Prostate gland (tissue), 2 donors: ENCODE measurements at places on chromosomes 2 and 18. TPM values are rescaled to one million over a fixed set of nuclear protein-coding genes. Genes with fewer than 3 reads are reported as not detected.

IL36A gene
- total RNA-seq = not detected

RPRM gene
- 4.9 TPM for total RNA-seq

TRABD2A gene
- not detected for total RNA-seq

KLF11 gene
- total RNA-seq = 37.9 TPM

CDCA7 gene
- total RNA-seq = 13.7 TPM

TMEM237 gene
- 31.4 TPM for total RNA-seq

EML6 gene
- 0.46 TPM for total RNA-seq

PTPRM gene
- total RNA-seq = 32.9 TPM

TMEM178A gene
- total RNA-seq = 2.6 TPM

ITGB6 gene
- 7.3 TPM for total RNA-seq

ZSWIM2 gene
- 2.3 TPM for total RNA-seq

SPDYA gene
- total RNA-seq = 0.73 TPM

ERICH2 gene
- total RNA-seq = 0.73 TPM

OTOS gene
- not detected for total RNA-seq

ALK gene
- 0.14 TPM for total RNA-seq

KLHL30 gene
- total RNA-seq = 0.23 TPM

ODC1 gene
- total RNA-seq = 261 TPM

RTKN gene
- total RNA-seq = 26.0 TPM

RAB11FIP5 gene
- total RNA-seq = 47.7 TPM

GPR39 gene
- total RNA-seq = 5.3 TPM

- no peaks in the 10 kb centered on the region for H3K27me3 ChIP-seq
- no peak for DNase-seq
- no peak overlapping the region for H3K4me3 ChIP-seq
- H3K36me3 ChIP-seq = no peaks in the 10 kb centered on the region
Observed at GRCh38 chr2:147937744-147938349, 82.7 kb downstream of the ORC4 start.

DNA sequence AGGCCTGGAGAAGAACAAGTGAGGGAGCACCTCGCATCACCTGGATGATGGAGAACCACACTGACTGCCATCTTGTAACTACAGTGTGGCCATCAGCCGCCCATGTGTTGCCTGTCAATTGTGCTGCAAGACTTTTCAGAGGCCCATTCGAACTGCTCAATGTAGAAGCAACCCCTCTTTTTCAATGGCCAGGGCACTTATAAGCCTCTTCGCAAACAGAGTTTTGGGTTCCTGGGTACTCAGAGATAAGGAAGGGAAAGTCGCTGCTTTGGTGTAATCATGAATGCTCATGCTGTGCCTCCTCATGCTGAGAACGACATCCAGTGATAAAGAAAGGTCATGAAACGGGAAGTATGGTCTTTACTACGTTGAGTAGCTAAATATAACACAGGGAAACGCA is 143.9 kb upstream of the SLC39A10 start:
- no peak overlapping the region for H3K4me3 ChIP-seq
- DNase-seq = no peak
- H3K27me3 ChIP-seq = no peaks in the 10 kb centered on the region
- H3K36me3 ChIP-seq = no peaks in the 10 kb centered on the region

GRCh38 chr2:27164960-27165763 is 16.4 kb downstream of the TCF23 start:
- H3K4me1 ChIP-seq = no peaks in the 10 kb centered on the region
- H3K36me3 ChIP-seq = no peaks in the 10 kb centered on the region
- H3K27me3 ChIP-seq = no peaks in the 10 kb centered on the region
- no peak overlapping the region for H3K4me3 ChIP-seq
- no peak overlapping the region for H3K27ac ChIP-seq

- no peaks in the 10 kb centered on the region for H3K36me3 ChIP-seq
- H3K4me1 ChIP-seq = no peaks in the 10 kb centered on the region
- no peaks in the 10 kb centered on the region for H3K27me3 ChIP-seq
- H3K27ac ChIP-seq = no peak overlapping the region
Observed at GRCh38 chr2:214265991-214266489, 144.8 kb upstream of the VWC2L start.

DNA sequence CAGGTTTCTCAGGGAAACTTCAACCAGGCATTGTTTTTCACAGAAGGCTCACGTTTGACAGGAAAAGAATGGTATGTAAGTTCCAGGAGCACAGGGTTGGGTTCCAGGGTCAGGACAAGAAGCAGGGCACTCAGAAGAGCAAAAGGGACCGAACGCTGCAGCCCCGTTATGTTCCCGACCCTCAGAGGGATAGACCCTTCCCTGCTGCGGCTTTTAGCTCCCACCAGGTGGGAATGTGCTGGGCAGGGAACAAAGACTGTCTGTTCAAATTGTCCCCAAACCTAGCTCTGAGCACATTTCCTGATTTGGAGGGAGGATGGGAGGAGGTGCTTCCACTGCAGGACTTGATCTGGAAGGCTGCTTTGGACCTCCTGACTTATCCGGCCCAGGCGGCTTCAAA is 130.1 kb downstream of the RAB3GAP1 start:
- no peaks in the 10 kb centered on the region for H3K36me3 ChIP-seq
- H3K4me1 ChIP-seq = no peaks in the 10 kb centered on the region
- no peak overlapping the region for H3K27ac ChIP-seq

DNA sequence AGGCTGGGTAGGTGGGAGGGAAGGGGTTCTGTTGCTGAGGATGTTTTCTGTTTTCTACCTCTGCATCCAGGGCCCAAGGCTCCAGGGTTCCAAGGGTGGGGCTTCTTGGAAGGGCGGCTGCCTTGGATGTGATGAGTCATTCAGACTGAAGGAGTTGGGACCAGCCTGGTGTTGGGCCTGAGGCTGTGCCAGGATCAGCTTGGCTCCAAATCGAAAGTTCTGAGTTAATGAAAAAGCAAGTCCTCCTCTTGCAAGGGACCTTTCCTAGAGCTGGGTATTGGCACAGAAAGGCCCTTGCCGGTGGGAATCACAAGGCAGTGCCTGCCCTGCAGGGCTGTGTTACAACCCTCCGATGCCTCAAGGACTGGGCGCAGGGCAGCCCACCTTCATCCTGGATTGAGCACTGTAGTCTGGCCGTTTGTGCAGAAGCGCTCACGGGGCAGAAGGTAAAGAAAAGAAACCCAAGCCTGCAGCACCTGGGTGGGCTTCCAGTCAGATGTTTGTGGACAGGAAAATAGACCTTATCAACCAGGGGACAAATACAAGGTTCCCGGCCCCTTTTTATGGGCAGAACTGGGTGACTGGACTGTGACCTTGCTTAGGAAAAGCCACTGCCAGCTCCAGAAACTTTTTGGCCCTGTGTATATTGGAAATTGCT is 52.5 kb upstream of the MCFD2 start:
- DNase-seq = peak; percentile 80
- peak overlapping the region; percentile 29 for H3K27ac ChIP-seq
- H3K36me3 ChIP-seq = no peaks in the 10 kb centered on the region

DNA sequence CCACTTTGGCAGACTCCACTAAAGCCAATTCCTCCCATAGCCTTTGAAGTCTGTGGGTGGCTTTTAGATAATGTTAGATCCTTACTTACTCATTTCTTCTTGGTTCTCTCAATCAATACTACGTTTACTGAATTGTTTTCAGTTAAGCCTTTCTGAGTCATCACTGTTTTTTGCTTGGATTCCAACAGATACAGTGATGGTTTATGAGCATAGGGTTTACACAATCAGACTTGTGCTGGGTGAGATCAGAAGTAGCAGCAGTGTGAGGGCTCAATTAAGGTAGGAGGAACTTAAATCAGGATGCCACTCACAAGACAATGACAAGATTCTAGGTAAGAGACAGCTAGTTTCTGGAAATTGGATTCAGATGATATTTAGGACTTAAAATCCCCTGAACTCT is 297.7 kb upstream of the DOK6 start:
- DNase-seq = no peak
- no peak overlapping the region for H3K27ac ChIP-seq
- H3K36me3 ChIP-seq = no peaks in the 10 kb centered on the region
- no peaks in the 10 kb centered on the region for H3K27me3 ChIP-seq
- no peaks in the 10 kb centered on the region for H3K4me1 ChIP-seq

- H3K27me3 ChIP-seq = no peaks in the 10 kb centered on the region
- no peaks in the 10 kb centered on the region for H3K4me1 ChIP-seq
- H3K4me3 ChIP-seq = no peak overlapping the region
- DNase-seq = no peak
Observed at GRCh38 chr18:23824240-23824639, 135.0 kb downstream of the LAMA3 start.

GRCh38 chr2:15486770-15487169 is 74.4 kb downstream of the NBAS start:
- H3K4me1 ChIP-seq = no peaks in the 10 kb centered on the region
- DNase-seq = no peak
- no peak overlapping the region for H3K4me3 ChIP-seq
- no peaks in the 10 kb centered on the region for H3K27me3 ChIP-seq
- no peak overlapping the region for H3K27ac ChIP-seq

DNA sequence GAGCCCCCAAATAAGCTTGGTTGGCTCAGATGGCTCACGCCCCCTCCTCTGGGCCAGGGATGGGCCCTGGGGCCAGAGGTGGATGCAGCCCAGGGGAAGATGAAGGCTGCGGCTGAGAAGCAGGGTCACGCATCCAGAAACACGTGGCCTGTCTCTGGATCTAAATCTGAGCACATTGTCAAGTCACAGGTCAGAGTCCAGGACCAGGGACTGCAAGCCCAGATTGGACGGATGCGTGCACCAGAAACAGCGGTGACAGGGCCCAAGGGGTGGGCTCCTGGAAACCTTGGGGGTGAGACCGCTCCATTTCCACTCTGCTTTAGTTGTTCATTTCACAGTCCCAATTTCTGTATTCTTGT is 226.2 kb downstream of the ACKR3 start:
- DNase-seq = no peak
- no peak overlapping the region for H3K4me3 ChIP-seq
- no peak overlapping the region for H3K27ac ChIP-seq
- H3K27me3 ChIP-seq = no peaks in the 10 kb centered on the region
- H3K4me1 ChIP-seq = no peaks in the 10 kb centered on the region

GRCh38 chr2:190837420-190837819 is 43.2 kb upstream of the GLS start:
- no peak overlapping the region for H3K4me3 ChIP-seq
- H3K27me3 ChIP-seq = no peaks in the 10 kb centered on the region
- H3K36me3 ChIP-seq = no peaks in the 10 kb centered on the region
- DNase-seq = no peak

DNA sequence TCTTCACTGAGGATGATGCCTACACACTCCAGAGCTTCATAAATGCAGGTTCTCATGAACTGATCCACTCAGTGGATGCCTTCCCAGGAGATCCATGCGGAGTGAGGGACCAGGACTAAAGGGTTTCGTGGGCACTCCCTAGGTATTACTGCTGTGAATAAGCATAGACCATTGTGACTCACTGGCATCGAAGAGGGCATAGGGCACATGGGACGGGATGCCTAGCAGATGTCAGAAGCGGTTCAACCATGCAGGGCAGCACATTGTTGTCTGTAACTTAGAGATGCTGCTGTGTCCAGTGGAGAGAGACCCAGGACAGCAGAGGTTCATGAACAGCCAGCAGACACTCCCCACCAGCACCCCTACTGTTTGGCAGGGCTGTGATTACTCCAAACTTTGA is 17.2 kb downstream of the GKN2 start:
- H3K27me3 ChIP-seq = no peaks in the 10 kb centered on the region
- no peaks in the 10 kb centered on the region for H3K36me3 ChIP-seq
- H3K4me3 ChIP-seq = no peak overlapping the region
- no peak for DNase-seq

DNA sequence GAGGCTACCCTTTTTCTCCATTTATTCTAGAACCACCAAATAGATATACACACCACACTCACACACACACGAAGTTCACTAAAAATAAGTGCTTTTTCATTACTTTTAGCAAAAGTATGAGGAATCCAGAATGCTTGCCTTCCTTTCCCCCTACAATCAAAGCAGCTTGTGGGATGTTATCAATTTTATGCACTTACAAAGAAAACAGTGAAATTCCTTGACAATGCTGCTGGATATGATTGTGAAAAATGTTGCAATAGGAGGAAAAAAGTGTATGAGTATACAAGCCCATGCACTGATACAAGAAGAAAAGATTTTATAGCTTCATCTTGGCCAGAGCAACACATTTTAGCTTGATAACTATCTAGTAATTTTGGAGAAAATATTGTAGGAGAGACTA is 269.2 kb downstream of the XIRP2 start:
- H3K4me1 ChIP-seq = no peaks in the 10 kb centered on the region
- DNase-seq = no peak
- H3K27ac ChIP-seq = no peak overlapping the region
- no peaks in the 10 kb centered on the region for H3K36me3 ChIP-seq
- no peak overlapping the region for H3K4me3 ChIP-seq
- H3K27me3 ChIP-seq = no peaks in the 10 kb centered on the region

- H3K4me1 ChIP-seq = no peaks in the 10 kb centered on the region
- DNase-seq = no peak
- no peak overlapping the region for H3K27ac ChIP-seq
- H3K27me3 ChIP-seq = no peaks in the 10 kb centered on the region
Observed at GRCh38 chr2:1937480-1937879, 193.2 kb upstream of the PXDN start.

GRCh38 chr18:58609536-58609993 is 19.3 kb downstream of the ALPK2 start:
- H3K27me3 ChIP-seq = no peaks in the 10 kb centered on the region
- no peak overlapping the region for H3K27ac ChIP-seq
- H3K4me1 ChIP-seq = no peaks in the 10 kb centered on the region
- no peaks in the 10 kb centered on the region for H3K36me3 ChIP-seq
- no peak overlapping the region for H3K4me3 ChIP-seq

- peak overlapping the region; percentile 43 for H3K27ac ChIP-seq
- H3K4me3 ChIP-seq = no peak overlapping the region
- H3K4me1 ChIP-seq = peaks cover 1% of the 10 kb centered on the region
- H3K36me3 ChIP-seq = no peaks in the 10 kb centered on the region
- H3K27me3 ChIP-seq = no peaks in the 10 kb centered on the region
- no peak for DNase-seq
Observed at GRCh38 chr2:74201596-74201995, 3.2 kb downstream of the MTHFD2 start.

GRCh38 chr18:53747210-53747609 is 477.3 kb downstream of the MBD2 start:
- DNase-seq = no peak
- H3K27me3 ChIP-seq = no peaks in the 10 kb centered on the region
- no peak overlapping the region for H3K27ac ChIP-seq
- H3K4me1 ChIP-seq = no peaks in the 10 kb centered on the region
- no peak overlapping the region for H3K4me3 ChIP-seq

- H3K4me3 ChIP-seq = no peak overlapping the region
- H3K27ac ChIP-seq = no peak overlapping the region
- no peaks in the 10 kb centered on the region for H3K4me1 ChIP-seq
- DNase-seq = no peak
- H3K27me3 ChIP-seq = no peaks in the 10 kb centered on the region
Observed at GRCh38 chr18:46622999-46623398, 34.0 kb downstream of the LOXHD1 start.

GRCh38 chr2:73295751-73296400 is 2.5 kb upstream of the EGR4 start:
- H3K36me3 ChIP-seq = no peaks in the 10 kb centered on the region
- H3K4me1 ChIP-seq = no peaks in the 10 kb centered on the region
- no peak overlapping the region for H3K4me3 ChIP-seq
- H3K27ac ChIP-seq = no peak overlapping the region
- no peak for DNase-seq

GRCh38 chr2:125169022-125169763 is 1144.1 kb downstream of the CNTNAP5 start:
- H3K27ac ChIP-seq = no peak overlapping the region
- no peaks in the 10 kb centered on the region for H3K4me1 ChIP-seq
- H3K27me3 ChIP-seq = no peaks in the 10 kb centered on the region
- no peak for DNase-seq

GRCh38 chr2:64745562-64745961 is 91.8 kb upstream of the SERTAD2 start:
- H3K4me1 ChIP-seq = peaks cover 6% of the 10 kb centered on the region
- no peak overlapping the region for H3K27ac ChIP-seq
- H3K4me3 ChIP-seq = no peak overlapping the region
- no peaks in the 10 kb centered on the region for H3K27me3 ChIP-seq
